ENCODE measurements at places on chromosomes 5 and 9. TPM values are rescaled to one million over a fixed set of nuclear protein-coding genes. Genes with fewer than 3 reads are reported as not detected.

- DNase-seq: no peak
Measured at GRCh38 chr5:155299386-155300005, 285.9 kb downstream of the KIF4B start.

DNA sequence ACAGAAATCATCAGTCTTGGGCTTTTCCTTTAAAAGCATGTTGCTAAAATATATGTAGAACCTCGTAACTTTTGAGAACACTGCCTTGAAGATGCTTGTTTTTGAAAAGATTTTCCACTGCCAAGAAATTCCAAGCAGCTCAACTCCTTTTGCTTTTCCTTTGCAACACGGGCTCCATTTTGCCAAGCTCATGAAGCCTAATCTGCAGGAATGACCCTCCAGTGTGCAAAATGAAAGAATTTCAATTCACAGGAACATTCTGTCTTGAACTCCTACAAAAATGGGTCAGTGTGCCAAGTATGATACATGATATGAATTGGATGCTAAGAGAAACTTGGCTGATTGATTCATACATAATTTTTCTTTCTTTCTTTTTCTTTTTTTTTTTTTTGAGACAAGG, 35.4 kb upstream of the ERCC6L2 start:
- DNase-seq: no peak

DNA sequence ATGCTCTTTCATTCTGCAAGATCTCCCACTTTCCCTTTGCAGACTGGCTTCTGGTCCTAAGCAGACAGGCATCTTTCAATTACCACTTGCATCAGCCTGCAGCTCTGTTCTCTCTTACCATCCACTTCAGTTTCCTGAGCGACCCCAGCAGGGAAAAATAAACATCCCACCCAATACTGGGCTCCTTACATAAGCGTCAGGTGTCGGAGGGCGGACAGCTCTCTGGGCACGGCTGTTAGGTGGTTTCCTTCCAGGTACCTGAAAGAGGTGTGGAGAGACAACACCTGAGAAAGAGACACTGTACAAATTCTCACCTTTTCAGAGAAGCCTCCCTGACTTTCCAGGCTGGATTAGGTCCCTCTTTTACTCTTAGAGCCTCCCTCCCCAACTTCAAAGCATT, 145.1 kb upstream of the PANK3 start:
- no peak for DNase-seq

GRCh38 chr5:60488466-60489130, 211.4 kb downstream of the DEPDC1B start:
- DNase-seq: no peak

DNA sequence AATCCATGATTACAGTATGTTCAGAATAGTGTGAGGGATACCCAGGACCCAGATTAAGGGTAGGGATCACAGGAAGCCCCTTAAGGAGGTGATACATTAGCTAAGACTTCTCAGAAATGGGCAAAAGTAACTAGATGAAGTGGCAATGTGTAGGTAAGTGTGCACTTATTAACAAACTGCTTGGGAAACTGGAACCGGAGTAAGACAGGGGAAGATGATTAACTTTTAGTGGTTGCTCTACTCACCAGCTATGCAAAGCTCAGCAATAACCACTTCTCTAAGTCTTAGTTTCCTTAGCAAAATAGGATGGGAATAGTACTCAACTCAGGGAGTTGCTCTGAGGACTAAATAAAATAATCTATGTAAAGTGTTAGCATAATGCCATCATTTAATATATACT, 182.2 kb downstream of the MCTP1 start:
- no peak for DNase-seq

DNA sequence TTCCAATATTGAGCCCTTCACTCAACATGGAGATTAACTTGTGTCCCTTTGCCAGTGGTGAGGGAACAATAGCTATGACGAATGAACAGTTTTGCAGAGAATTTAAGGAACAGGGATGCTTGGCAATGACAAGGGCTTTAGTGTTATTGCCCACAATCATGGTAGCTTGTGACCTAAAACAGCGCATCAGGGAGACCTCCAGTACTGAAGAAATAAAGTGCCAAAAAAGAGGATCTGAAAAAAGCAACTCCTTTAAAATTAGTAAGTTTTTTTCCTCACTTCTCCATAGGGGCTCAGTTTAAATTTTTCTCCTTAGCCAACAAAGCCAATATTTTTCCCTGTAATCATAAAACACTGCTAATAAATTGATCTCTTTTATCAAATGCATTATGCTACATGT, 41.8 kb upstream of the PAM start:
- no peak for DNase-seq

DNA sequence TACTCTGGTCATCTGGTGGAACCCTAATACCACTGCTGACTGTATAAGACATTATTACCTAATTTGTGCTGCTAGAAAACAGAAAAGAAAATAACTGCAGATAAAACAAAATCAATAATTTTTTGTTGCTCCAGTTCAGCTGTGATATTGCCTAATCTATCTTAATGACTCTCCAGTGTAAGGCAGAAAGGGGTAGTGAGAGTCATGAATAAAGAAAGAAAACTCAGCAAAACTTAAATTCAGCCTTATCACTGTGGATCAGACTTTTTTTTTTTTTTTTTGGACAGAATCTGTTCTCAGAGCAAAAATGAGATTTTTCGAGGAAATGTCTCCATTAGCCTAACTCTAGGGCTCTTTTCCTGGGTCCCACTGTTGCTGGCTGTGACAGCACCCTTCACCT, 1.1 kb upstream of the DOCK2 start:
- no peak for DNase-seq

DNA sequence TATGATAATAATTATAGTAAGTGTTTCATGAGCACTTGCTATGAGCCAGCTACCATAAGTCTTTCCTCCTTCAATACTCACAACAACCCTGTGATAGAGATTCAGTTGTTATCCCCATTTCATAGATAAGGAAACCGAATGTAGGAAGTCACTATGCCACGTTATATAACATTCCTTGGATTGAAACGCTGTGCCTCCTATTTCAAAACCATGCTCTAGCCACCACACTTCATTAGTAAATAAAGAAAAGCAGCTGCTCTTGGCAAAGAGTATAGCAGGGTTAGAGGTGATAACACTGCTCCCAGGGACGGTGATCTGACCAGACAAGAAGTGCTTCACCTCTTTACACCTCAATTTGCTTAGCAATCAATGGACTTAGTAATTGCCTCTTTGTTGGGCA, 5.5 kb downstream of the ADAMTS12 start:
- no peak for DNase-seq

GRCh38 chr5:137822984-137823383, 44.7 kb upstream of the MYOT start:
- DNase-seq: no peak

DNA sequence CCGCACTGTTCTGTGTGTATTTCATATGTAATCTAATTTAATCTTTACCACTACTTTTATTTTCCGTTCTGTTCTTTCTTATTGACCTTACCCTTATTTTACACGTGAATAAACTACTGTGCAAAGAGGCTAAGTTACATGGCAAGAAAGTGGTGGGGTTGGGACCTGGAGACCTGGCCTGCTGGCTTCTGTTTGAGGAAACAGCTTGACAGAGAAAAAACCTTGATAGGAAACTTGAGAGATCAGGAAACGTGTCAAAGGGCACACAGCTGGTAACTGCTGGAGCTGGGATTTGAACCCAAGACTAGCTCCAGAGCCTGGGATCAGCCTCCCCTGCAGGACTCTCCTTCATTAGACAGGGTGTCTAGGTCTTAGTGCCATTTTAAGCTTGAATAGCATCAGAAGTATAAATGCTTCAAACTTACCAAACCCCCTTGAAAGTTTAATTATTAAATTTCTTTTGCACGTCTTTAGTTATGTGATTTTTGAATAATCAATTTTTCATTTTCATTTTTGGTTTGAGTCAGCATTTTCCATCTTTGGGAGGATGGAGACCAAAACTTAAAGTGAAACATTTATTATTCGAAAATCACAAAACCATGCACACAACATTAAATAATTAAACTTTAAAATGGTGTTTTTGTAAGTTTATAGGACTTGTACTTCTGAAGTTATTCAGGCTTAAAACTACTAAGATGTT, 129.5 kb downstream of the RGS3 start:
- no peak for DNase-seq

DNA sequence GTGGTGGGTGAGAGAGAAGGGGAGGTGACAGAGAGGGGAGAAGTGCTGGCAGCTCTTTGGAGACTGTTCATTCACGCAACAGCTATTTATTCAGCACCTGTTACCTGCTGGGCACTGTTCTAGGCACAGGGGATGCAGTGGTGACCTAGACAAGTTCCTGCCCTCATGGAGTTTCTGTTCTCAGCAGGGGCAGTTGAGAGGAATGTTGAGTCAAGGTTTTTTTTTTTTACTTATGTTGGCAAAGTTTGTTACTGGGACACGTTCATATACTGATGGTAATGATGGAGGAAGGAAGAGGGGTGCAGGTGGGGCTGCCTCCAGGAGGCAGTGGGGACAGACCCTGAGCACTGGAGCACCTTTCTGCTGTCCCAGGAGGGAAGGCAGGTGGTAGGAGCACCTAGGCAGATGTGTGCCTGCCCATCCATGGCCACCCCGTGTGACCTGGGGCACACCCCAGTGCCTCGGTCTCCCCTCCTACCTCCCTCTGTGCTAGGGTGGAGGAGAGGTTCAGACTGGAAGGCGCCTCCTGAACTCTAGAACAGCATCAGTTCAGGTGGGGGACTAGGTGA, 49.4 kb upstream of the SLC25A51 start:
- no peak for DNase-seq

DNA sequence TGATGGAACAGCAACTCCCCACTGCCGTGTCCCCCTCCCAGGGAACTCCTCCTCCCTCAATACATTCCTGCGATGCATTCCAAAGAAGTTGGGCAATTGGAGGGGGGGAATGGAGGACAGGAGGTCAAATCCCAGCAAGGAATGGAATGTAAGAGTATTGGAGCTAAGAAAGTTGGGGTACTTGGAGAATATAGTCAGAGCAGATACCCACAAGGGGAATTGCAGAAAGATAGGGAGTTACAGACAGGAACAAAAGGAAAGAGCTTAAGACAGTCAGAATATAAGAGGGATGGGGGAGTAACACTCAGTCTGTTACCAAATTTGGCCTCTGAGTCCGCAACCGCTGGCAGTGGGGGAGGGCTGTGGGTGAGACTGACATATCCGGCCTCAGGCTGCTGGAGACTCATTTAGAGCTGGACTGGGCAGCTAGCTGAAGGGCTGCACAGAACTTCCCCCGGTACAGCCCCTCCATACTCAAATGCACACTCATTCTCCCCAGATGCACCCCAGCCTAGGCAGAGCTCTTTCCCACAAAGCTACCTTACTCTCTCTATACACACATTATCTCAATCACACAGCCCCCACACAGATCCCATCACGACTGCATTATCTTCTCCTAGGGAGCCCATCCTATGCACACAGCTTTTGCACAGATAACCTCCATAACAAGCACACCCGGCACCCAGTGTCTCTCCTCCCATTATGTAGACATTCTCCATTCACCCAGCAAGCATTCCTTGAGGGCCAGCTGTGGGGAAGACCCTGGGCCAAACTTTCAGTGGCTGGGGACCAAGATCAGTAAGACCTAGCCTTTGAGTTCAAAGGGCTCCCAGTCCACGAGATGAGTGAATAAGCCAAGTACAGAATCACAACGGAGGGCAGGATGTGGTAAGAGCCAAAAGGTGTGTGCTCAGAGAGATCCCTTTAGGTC, 3.7 kb downstream of the TLN1 start:
- peak; percentile 32 for DNase-seq

- DNase-seq: no peak
Measured at GRCh38 chr5:127550652-127551409, 33.4 kb downstream of the PRRC1 start.

GRCh38 chr5:72182686-72183085, 75.4 kb downstream of the MAP1B start:
- no peak for DNase-seq

DNA sequence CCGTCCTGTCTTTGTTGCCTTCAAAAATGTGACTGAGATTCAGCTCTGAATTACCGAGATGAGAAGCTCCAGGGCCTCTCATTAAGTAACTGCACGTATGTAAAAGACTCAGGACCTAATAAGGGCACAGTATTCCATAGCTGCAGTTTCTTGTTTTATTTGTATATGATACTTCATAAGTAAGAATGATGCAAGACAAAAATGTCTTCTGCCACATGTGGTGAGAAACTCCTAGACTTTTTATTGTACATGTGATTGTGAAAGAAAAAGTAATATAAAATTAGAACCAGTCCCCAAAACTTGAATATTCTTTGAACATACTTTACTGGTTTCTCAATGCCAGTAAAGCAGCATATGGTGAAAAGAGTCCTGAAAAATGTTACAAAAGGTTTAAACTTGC, 110.1 kb upstream of the OTULINL start:
- no peak for DNase-seq

GRCh38 chr9:73118898-73119554, 32.6 kb upstream of the ANXA1 start:
- DNase-seq: peak; percentile 87

DNA sequence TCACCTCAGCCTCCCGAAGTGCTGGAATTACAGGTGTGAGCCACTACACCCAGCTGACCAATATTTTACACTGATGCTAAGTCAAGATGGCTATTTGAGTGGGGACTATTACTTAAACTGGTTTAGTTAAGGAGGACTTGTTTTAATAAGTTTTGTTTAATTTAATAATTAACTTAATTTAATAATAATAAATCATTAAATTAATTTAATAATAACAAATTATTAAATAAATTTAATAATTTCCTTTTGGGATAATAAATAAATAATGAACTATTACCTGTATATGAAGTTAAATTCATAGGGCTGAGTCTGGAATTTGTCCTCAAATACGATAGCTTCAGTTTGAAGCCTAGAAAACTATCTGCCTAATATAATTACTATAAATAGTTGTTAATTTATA, 665.1 kb upstream of the COX7C start:
- no peak for DNase-seq

DNA sequence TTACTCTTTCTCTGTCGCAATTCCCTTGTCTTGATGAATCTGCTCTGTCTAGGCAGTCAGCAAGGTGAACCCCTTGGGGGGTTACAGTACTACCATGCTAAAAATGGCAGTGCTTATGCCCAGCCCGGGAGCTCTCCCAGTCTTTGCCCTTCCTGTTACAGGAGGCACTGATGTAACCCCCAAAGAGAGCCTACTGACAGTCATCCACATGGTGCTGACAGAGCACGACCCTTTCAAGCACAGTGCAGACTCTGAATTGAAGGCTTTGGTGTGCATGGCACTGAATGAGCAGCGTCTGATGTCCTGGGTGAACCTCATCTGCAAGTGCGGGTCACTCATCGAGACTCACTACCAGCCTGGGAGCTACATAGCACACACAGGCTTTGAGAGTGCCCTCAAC, 34.5 kb upstream of the SLC36A2 start:
- no peak for DNase-seq

The PTGES gene
- 0.44 TPM for total RNA-seq

The SPATA31E1 gene
- not detected for total RNA-seq

The TNFSF15 gene
- 2.6 TPM for total RNA-seq

The PTPRD gene
- 1.2 TPM for total RNA-seq

The OTULINL gene
- total RNA-seq: 0.40 TPM

The GARIN3 gene
- total RNA-seq: not detected

The ECSCR gene
- 472 TPM for total RNA-seq

The CARTPT gene
- total RNA-seq: not detected

The SAXO1 gene
- total RNA-seq: not detected

The PCDHB5 gene
- total RNA-seq: 1.8 TPM

The ADAMTSL1 gene
- total RNA-seq: 0.99 TPM
